ENCODE measurements at places on chromosomes 1 and 21.

DNA sequence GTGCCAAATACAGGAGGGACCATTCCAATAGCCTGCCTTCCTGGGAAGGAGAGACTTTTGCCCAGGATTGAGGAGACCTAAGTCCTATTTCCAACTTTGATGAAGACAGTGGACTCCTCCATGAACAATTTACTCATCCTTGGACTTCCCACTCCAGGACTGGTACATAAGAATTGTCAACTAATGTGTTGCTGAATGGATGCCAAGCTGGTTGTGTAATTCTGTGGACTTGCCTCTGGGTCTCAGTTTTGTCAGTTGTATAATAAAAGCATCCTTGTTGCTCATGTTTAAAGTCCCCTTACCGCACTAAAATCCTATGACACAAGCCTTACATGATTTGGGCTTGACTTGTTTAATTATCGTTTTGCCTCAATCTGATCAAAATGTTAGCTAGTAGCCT lies 13.2 kb upstream of the ZP4 start:
- no peak for DNase-seq

GRCh38 chr1:117037802-117038201 lies 22.3 kb upstream of the TTF2 start:
- no peak for DNase-seq

- DNase-seq = no peak
Measured at GRCh38 chr1:151581451-151581850, 30.4 kb upstream of the SNX27 start.

- no peak for DNase-seq
Measured at GRCh38 chr1:224353975-224354925, 2.4 kb upstream of the CNIH4 start.

DNA sequence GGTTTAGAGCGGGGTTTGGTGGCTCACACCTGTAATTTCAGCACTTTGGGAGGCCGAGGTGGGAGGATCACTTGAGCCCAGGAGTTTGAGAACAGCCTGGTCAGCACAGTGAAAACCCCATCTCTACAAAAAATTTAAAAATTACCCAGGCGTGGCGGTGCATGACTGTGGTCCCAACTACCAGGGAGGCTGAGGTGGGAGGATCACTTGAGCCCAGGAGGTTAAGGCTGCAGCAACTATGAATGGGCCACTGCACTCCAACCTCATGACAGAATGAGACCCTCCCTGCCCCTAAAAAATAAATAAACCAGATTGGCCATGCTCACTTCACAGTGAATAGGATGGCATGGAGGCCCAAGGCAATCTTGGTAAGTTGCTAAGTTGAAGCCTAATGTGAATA lies 168.9 kb downstream of the RHOU start:
- DNase-seq = no peak

DNA sequence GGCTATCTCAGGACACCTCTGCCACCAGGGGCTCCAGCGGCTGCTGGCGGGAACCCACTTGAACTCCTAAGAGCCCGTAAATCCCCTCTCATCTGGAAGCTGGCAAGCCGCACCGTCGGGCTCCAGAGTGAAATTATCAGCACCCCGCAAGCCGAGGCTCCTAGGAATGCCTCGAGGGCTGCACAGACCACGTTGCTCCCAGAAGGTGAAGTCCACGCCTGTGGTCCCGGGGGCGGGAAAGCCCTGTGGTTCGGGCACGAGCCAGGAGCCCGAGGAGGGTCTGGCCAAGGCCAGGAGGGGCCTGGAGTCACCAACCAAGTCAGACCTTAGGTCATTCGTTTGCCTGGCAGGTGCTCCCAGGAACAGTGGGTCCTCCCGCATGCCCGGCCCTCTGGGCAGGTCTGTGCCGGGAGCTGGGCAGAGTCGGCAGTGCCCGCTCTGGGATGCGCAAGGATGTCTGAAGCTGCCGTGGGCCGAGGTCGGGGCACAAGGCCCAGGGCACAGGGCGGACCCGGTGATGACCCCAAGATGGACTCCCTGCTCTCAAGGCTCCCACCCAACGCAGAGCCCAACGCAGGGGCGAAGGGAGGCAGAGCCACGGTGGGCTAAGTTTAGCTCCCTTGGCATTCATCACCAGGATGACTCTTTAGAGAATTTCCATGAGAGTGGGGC lies 8.9 kb downstream of the ACTRT2 start:
- no peak for DNase-seq

DNA sequence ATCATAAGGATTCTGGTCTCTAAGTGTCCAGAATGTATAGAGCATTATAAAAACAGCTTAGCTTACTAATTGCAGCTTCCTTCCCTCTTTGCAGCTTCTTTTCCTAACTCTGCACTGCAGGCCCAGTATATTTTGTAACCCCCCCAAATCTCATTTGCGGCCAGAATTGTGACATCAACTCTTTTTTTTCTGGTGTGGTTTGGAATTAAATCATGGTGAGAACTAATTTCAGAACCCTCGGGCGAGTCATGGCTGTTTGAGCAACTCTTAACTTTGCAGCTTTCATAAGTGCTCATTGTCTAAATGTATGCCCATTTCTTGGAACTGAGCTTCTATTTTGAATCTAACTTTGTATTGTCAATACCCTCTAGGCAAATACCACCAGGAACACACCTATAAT lies 187.4 kb downstream of the CYYR1 start:
- DNase-seq = no peak
